ENCODE measurements at places on chromosomes 5 and 9.

DNA sequence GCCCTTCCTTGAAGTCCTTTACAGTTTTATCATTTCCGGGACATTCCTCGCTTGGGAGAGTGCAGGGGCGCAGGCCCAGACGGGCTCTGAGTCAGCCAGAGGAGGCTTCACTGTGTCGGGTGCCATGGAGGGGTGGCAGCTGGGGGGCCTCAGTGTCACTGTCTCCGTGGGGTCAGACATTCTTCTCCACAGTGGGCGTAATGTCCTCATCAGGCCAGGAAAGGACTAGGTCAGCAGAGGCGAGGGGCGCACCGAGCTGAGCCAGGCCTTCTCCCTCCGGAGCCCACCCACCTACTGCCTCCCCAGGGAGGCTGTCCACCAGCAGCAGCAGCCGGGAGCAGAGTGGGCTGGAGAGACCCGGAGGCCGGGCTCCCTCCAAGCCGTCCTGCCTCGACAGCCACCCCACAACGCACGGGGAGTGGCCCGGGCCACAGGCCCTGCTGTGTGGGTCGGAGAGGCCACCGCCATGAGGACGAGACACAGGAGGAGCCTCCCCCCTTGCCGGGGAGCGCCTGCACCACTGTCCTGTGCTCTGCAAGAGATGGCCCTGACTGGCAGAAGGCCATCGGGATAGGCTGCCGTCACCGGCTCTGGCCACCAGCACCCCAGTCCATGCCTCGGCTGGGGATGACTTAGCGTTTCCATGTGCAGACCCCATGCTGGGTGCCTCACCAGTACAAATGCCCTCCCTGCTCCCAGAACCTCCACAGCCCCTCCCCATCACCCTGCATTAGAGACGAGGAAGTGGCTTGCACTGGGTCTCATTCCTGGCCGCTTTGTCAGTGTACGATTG, 26.5 kb downstream of the SARDH start:
- no peak for DNase-seq

- no peak for DNase-seq
Measured at GRCh38 chr9:109179801-109180523, 12.9 kb upstream of the FRRS1L start.

DNA sequence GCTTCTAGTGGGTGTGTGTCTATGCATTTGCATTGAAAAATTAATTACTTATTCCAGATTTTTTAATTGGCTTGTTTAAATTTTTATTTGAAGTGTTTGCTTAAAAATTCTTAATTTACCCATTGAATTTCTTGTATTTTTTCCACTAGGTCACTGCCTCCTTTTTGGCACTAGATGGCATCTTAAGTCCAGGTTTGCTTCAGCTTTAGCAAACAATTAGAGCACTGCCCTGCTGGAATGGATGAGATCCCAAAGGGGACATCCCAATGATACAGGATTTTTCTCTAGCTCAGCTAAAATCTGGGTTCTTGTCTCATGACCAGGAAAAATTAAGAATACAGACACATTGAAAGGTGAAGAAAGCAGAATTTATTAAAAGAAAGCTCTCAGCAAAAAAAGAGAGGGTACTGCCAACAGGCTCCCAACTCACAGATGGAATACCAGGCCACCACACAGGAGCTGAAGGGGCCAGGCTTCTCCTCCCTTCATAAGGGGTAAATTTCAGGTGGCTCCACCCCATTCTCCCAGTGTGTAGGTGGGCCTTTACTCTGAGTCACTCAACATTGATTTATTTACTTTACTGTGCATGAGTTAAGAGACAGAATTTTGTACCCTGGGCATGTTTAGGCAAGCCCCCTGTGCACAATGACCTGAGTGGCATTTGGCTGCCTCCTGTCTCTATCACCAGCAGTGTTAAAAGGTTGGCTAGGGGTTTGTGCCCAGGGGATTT, 532.4 kb downstream of the ANXA1 start:
- no peak for DNase-seq

- no peak for DNase-seq
Measured at GRCh38 chr5:67380431-67380830, 183.8 kb upstream of the CD180 start.

- no peak for DNase-seq
Measured at GRCh38 chr9:132984202-132985070, 5.9 kb downstream of the GFI1B start.

DNA sequence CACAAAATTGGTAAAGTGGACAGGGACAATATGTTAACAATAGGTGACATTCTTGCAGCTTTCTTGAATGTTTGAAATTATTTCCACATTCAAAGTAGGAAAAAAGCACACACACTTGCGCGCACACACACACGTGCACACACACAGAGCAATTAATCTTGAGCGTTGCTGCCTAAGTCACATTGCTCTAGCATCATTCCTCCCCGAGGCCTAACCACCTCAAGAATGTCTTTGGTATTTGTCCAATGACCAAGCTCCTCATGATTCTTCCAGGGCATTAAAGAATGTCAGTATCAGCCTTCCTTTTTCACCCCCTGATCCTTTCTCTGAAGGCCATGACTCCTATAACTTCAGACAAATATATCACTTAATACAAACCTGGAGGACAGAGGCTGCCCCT, 198.1 kb downstream of the NPR3 start:
- DNase-seq = no peak

- DNase-seq = no peak
Measured at GRCh38 chr9:136734837-136735496, 7.8 kb downstream of the LCN10 start.

- no peak for DNase-seq
Measured at GRCh38 chr5:60262576-60263295, 369.2 kb upstream of the PDE4D start.

DNA sequence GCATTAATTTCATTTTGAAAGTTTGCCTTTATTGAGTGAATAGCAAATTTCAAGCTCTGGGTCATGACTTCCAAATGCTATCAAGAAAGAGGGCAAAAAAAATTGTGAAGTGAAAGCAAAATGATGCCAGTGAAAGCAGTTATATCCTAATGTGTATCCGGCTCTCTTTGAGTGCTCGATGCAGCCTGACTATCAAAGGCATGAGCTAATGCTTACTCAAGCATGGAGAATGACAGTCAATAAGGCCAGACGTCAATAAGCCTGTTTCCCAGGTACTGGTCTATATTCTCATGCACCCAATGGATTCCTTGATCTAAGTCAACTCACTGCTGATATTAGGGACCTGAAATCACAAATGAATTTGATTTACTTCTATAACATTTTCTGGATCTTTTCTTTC, 435.5 kb downstream of the CAAP1 start:
- DNase-seq = no peak

DNA sequence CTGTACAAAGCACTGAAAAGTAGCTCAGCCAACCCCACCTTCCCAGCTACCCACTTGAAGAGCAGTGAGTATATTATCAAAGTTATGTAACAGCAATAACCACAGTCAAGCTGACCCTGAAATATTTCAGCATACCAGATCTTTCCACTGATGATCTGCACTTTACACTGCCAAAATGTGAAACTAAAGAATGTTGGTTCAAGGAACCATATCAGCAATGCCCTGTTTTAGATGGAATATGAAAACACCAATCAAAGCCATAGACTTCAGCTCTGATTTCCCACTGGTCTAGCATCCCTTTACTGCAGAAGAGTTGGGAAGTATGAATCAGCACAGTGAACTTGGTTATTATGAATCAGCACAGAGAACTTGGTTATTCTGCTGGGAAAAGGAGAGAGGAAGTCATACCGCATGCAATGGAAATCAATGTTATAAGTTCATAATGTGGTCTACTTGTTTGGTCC, 20.0 kb downstream of the CEMIP2 start:
- DNase-seq = no peak

GRCh38 chr5:180618829-180619562, 27.7 kb upstream of the SCGB3A1 start:
- DNase-seq = peak; percentile 50

DNA sequence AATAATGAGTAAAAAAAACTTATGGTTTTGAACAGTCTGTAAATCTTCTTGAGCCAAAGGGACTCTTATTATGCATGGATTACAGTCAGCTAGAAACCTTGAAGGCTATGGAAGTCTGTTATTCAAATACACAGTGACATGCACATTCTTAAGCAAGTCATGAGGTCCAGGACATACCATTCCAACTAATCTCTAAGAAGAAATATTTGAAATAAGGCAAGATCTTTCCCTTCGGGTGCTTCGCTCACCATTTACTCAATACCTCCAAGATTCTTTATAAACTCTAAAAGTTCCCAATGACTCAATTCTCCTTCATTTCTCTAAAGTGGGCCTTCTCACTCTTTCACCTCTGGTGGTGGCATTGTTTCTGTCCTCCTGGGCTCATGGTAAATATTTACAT, 811.0 kb downstream of the NR2F1-AS1 start:
- DNase-seq = no peak

- DNase-seq = no peak
Measured at GRCh38 chr9:95313010-95313498, 4.5 kb downstream of the FANCC start.

- no peak for DNase-seq
Measured at GRCh38 chr5:603081-603998, 8.8 kb upstream of the CEP72 start.

GRCh38 chr5:172235827-172236736, 42.1 kb downstream of the EFCAB9 start:
- DNase-seq = no peak

GRCh38 chr9:123401879-123402513, 46.0 kb downstream of the CRB2 start:
- no peak for DNase-seq

- no peak for DNase-seq
Measured at GRCh38 chr5:33346534-33346933, 94.2 kb upstream of the TARS1 start.

DNA sequence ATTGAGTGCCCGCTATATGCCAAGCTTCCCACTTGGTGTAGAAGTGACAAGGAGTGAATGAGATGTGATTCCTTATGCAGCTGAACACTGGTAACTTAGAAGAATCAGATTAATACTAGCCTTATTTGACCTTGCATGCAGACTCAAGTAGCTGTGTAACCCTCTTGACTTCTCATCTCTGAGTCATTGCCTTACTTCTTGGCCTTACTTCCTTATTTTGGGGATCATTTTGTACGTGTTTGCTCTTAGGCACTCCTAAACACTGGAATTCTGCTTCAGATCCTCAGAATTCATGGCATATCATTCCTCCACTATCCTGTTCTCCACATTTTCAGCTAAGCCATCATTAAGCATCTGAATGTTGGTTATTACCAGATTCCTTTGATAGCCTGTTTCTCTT, 948.9 kb upstream of the ARRDC3 start:
- no peak for DNase-seq

DNA sequence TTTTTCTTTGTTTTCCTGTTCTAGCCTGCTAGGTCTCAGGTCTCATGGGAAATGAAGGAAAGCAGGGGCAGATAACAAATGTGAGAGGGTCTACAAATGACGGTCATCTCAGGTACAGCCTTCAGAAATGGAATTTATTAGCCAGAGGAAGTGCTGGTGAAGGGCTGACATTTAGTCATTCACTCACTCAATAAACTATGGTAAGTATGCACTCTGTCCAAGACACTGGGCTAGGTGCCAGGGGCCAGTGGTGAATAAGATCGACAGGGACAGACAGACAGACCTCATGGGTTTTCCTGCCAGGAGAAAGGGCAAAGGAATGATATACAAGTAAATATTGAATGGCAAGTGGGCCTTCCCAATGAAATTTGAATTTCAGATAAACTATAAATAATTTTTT, 6.3 kb downstream of the PDE6A start:
- no peak for DNase-seq

GRCh38 chr9:116087246-116087645, 66.3 kb upstream of the PAPPA start:
- no peak for DNase-seq

DNA sequence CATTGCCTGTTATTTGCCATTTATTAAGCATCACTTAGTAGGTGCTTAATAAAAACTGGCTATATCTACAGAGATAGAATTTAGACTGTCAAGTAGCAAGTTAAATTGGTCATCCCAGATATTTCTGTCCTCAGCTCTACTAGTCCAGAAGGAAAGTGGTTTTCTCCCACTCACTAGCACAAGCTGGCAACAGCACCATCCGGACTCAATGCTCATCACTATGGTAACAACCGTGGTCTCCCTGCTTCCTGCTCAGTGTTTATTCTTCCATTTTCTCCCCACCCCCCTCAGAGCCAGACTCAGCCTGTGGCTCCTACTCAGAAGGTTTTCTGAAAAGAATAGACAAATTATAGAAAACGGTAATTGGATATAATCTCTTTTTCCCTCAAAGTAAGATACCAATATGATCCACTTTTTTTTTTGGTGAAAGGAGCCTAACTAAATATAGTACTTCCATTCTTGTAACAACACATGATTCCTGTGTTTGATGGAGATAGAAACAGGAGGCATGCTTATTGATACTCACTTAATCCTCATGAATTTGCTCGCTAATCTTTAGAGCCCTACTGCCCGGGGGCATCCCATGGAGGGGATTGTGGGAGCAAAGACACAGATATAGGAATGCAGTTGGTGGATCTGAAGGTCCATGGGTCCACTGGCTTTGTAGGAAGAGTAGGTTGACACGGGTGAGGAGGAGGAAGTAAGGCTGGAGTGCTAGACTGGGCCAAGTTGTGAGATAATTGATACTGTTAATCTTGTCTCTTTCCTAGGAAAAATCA, 191.4 kb downstream of the MAN2A1 start:
- DNase-seq = no peak

DNA sequence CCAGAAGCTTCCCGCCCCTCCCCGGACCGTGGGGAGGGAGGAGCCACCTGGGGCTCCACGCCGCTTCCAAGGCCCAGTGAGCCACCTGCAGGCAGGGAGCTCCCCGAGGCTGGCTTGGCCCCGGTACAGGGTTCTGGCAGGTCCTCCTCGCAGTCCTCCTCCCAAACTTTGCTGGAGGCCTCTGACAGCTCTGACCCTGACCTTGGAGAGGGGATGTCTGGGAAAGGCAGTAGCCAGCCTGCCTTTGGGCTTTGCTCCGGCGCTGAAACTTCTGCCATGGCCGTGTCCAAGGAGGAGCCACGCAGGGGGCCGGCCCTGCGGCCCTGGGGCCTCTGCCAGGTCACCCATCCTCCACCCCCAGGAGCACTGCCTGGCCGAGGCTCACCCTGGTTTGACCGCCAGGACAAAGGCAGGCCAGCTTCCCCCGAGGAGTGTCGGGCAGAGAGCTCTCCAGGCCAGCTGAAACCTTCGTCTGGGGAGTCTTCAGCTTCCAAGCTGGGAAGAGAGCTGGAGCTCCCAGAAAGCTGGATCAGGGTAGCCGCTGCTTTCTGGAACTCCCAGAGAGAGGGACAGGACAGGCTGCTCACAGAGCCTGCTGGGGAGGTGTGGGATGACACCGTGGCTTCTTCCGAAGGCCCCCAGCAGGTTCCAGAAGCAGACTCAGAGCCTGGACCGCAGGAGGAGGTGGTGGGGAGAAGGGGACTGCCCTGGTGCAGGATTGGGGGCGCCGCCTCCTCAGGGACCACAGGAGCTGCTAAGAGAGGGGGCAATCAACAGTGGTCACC, 9.0 kb upstream of the QSOX2 start:
- DNase-seq = no peak

- DNase-seq = no peak
Measured at GRCh38 chr5:133245191-133246052, 193.6 kb downstream of the HSPA4 start.

- no peak for DNase-seq
Measured at GRCh38 chr9:120191141-120191540, 388.8 kb downstream of the CDK5RAP2 start.

- no peak for DNase-seq
Measured at GRCh38 chr5:145965804-145966203, 29.4 kb downstream of the SH3RF2 start.

- DNase-seq = no peak
Measured at GRCh38 chr5:151271336-151271735, 18.4 kb downstream of the GM2A start.
